ENCODE measurements at places on chromosomes 11 and 22. TPM values are rescaled to one million over a fixed set of nuclear protein-coding genes. Genes with fewer than 3 reads are reported as not detected.

Gene SLC7A4
- total RNA-seq, result 3.0 TPM

- no peak for DNase-seq
These were observed 39.3 kb upstream of the RFPL3 start for GRCh38 chr22:32318361-32318760.

DNA sequence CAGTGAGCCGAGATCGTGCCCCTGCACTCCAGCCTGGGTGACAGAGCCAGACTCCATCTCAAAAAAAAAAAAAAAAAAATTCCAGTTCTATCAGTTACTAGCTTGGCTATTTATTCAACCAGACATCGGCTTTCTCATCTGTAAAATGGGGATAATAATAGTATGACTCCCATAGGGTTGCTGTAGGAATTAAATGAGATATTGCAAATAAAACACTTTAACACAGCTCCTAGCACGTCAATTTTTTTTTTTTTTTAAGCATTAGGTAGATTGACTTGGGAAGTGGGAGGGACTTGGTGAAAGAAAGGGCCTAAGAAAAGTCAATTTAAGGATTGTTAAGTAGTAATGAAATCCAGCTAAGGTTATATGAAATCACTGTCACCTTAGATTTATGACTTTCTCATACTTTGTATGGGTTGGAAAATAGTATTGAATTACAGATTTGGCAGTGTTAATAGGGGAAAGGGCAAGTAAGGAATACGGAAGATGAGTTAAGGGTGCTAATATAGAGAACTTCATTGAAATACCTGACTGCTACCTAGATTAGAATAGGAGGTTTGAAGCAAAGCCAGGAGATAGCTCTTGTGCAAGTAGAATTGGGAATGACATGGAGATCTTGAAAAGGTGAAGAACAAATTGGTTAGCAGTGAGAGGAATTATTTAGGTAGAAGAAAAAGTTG, 28.8 kb downstream of the BIRC2 start:
- DNase-seq, result no peak

DNA sequence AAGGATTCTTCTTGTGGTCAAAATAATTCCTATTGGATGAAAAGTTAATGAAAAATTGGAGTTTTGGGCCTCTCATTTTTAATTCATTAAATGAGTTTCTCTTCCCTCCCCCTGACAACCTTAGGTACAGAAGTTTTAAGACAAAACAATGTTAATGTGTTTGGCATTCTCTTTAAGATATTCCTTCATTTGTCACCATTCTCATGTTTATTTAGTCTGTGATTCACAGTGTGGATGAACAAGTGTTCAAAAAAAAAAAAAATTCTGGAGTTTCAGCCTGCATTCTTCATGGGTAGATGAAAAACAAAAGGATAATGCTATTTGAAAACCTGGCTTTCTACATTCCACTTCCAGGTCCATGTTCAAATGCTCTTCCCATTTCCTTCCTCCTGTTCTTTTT, 172.6 kb upstream of the LUZP2 start:
- no peak for DNase-seq

- DNase-seq, result no peak
These were observed 232.2 kb downstream of the FAM76B start for GRCh38 chr11:95557376-95557775.

Gene BTBD18
- not detected for total RNA-seq

DNA sequence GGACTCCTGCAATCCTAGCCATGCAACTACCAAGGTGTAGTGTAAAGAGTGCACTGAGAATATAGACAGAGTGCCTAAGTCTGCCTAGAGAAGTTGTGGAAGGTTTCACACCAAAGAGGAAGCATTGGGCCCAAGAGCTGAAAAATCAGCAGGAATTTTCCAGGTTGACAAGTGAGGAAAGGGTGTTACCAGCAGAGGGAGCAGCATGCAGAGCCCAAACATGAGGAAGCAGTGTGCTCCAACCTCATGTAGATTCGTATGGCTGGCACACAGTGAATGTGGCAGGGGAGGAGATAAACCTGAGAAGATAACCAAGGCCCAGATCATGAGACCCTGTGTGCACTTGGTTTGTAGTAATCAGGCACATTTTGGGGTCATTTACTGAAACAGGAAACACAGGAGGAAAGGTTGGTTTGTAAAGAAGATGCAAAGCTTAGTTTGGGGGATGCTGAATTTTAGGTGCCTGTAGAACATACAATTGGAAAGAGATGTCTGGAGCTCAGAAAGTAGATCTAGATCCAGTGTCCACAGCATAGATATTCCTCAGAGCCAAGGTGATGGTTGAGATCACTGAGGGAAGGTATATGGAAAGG, 1.7 kb downstream of the HPX start:
- no peak for DNase-seq

DNA sequence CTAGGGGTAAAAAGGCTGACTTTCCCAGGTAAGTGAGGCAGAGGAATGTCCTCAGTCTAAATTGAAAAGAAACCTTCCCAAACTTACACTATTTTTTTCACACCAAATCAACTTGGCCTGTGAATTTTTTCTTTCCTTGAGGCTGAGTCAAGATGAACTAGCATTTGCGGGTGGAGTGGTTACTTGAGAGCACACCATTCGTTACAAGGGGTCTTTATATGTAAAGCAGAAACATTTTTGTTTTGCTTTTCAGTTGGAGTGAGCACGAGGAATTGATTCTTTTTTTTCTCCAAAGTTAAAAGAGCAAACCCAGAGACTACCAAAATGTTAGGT, 36.4 kb downstream of the MAML2 start:
- no peak for DNase-seq

DNA sequence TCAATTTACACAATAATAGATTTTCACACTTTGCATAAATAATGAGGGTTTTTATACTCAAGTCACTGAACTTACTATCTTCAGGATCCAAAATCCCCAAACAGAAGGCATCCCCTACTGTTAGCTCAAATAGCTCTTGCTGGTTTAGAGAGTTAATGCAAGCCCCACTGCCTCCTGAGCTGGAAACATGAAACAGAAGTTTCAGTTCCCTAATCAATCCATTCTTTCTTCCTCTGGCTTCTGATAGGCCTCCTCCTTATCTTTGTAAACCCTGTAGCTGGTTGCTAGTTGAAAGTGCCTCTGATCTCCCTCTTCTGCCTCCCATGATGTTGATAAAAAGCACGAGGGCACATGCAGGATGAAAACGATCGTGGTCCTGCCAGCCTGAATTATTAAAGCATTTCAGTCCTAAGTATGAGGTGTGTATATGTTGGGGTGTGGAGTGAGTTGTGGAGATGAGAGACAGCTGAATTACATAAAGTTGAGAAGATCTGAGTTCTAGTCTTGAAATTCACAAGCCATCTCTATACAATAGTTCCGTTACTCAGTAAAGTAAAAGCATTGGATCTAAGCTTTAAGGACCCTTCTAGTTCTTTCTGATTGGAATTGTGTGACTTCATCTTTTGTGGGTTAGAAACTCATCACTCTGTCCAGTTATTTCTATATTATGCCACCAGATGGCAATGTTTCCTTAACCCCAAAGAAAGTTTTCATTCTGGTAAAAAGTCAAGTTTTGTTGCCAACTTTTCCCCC, 35.0 kb upstream of the EHF start:
- DNase-seq, result peak; percentile 72

Gene ZNF215
- 2.4 TPM for total RNA-seq

DNA sequence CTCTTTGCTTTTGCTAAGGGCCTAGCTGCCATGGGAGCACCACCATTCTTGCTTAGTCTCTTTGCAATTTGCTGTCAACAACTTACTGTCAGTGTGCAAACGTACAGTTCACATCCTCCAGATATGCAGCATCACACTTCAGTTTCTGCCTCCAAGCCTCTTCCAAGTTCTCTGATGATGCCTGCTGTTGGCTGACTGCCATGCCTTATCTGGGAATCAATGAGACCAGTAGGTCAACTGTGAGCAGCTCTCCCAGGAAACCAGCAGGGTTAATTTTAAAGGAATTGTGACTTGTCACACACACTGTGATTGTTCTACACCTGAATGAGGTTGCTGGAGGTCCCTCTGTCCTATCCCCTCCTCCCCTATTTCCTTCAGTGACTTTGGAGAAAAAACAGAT, 56.0 kb downstream of the COPB1 start:
- no peak for DNase-seq

GRCh38 chr11:44305470-44306051, 4.4 kb downstream of the ALX4 start:
- no peak for DNase-seq

Gene MS4A6A
- total RNA-seq, result 143 TPM

DNA sequence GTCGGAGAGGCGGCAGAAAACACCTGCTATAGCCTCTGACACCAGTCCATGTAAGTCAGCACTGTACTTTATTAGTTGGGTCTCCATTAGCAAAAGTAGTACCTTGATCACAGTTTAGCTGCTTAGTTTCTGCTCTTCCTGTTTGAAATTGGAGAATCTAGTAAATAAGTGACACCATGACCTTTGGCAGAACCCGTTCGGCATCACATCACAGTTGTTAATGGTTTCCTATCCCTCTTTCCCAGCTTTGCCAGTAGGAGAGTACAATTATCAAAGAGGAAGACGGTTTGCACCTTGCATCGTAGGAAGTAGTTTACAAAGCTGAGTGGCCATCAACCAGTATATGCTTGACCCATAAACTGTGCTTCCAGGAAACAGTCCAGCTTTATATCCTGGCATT, 101.8 kb downstream of the TRIM44 start:
- no peak for DNase-seq

- DNase-seq, result no peak
These were observed 339.2 kb downstream of the TENM4 start for GRCh38 chr11:79101656-79102055.

Gene SERPIND1
- total RNA-seq, result 0.50 TPM
